Astrocyte (in vitro differentiated cells and primary cell): ENCODE measurements at places on chromosomes 1 and 21.
A peak's percentile ranks its signal among the peaks of the same experiment; 100 is the strongest.

DNA sequence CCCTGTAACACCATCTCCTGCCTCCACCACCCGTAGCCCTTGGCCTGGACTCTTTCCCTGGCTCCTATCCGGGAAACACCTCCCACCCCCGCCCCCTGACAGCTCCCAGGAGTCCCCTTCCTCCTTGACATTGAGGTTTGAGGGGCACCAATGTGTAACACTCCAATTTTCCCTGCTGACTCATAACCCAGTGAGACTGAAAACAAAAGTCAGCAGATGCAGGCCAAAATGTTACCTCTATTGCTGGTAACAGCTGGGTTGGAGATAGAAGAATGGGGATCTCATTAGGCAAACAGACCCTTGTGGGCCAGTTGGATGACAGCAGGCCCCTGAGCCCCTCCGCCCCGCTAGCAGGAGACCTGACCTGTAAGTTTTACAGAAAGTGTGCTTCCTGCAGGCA lies 237.2 kb downstream of the KAZN start:
- DNase-seq: peak; percentile 56

DNA sequence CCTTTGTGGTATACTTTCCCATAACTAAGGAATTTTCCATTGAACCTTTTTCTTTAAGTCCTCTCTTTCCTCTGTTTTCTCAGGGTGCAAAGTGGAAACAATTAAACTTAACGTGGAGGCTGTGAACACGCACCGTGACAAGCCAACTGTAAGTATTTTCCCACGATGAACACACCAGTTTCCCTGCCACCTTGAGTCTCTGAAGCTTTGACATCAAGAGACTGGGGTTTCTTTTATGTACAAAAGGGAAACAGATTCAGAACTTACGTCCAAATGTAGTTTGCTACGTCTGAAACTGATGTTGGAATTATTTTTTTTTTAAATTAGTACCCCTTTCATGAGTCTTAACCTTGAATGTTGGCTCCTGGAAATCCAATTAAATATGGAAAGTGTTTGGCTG lies 17.2 kb upstream of the C4BPB start:
- no peak for DNase-seq

DNA sequence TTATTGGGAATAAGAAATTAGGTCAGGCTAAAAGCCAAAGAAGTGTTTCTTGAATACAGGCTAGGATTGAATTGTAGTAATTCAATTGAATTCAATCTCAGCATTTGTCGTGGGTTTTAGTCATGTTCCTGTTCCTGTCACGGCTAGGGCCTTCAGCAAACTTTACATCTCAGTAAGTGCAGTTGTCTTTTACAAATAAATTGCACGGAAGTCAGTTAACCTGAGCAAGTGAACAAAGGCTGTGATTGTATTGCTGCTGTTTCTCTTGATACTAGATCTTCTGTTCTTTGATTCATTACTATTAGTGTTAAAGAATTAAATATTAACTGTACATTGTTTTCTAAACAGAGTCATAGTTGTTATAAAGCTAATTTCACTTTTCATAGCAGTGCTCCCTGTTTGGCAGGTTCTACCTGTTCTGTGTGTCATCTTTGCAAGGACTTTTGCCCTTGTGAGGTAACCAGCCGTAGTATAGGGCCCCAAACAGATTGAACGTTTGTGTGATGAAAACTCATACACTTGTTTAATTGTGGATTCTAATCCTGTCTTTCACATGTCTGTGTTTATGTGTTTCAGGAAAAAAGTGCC lies 164.4 kb downstream of the EDEM3 start:
- DNase-seq: no peak

DNA sequence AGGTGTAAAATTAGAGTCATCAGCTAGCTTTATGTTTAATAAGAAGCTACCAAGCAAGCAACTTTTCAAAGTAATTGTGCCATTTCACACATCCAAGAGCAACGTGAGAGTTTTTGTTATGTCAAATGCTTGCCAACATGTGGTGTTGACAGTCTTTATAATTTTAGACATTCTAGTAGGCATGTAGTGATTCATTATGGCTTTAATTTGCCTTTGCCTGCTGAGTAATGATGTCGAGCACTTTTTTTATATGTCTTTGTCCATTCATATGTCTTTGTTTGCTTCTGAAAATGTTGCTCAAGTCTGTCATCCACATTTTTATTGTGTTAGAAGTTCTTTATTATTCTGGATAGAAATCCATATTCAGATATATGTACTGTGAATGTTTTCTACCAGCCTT lies 21.4 kb upstream of the CHIT1 start:
- no peak for DNase-seq

- no peak for DNase-seq
These were observed 292.5 kb downstream of the TTLL7 start for GRCh38 chr1:83706354-83706938.

DNA sequence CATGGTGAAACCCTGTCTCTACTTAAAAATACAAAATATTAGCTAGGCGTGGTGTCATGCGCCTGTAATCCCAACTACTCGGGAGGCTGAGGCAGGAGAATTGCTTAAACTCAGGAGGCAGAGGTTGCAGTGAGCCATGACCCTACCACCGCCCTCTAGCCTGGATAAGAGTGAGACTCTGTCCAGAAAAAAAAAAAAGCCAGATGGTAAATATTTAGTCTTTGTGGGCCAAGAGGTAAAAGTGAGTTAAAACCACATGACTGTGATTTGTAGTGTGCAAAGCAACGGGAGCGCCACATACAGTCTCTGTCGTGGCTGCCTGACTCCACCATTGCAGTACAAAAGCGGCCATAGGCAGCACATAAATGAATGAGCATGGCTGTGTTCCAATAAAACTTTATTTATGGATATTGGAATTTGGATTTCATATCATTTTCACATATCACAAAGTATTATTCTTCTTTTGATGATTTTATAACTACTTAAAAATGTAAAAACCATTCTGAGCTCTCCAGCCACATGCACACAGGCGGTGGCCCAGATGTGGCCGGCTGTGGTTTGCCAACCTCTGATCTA lies 51.8 kb upstream of the CASZ1 start:
- no peak for DNase-seq

- peak; percentile 35 for DNase-seq
These were observed 533.1 kb downstream of the KIF26B start for GRCh38 chr1:245687636-245688535.

GRCh38 chr21:32921632-32922230 lies 104.0 kb upstream of the OLIG2 start:
- DNase-seq: no peak

DNA sequence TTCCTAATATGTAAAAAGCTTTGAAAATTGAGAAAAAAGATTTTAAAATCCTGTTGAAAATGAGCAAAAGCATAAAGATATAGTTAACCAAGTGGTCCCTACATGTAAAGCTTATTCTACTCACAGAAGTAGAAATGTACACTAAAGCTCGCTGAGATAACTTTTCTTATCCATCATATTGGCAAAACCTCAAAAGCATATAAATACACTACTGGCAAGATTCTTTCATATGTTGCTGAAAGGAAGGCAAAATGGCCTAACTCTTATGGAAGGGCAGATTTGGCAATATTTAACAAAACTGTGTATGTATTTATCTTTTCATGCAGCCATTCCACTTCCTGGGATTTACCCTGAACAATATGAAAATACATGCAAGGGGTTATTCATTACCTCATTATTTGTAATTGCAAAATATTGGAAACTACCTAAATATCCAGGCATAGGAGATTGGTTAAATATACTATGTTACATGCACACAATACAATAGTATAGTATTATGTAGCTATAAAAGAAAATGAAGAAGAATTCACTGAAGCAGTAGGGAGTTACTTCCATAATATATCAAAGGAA lies 43.2 kb upstream of the LYPLAL1 start:
- no peak for DNase-seq

DNA sequence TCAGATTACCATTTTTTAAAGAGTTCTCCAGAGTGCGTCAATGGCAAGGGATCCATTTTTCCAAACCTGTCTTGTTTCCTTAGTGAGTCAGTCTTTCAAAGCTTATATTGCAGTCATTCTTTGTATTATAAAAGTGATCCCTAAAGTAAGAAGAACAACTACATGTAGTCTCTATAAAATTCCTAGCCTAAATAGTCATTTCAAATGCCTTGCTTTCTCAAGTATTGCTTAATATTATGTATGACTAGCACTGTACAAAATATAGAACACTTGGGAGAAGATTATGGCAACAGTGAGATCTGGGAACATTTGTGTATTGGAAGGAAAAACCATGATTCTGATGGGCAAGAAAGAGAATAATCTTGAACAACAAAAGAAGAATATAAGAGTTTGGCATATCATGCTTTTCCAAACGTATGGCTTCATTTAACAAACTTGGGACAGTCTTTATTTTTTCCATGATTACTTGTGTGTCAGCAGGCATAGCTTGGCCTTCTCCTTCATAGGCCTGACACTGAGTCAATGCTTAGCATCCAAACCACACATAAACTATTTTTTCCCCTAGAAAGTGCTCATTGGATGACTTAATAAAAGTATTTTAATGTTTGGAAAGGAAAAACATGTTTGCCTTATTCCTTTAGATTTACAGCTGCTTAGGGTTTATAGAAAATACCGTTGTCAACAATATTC lies 547.4 kb downstream of the LTN1 start:
- DNase-seq: peak; percentile 72

DNA sequence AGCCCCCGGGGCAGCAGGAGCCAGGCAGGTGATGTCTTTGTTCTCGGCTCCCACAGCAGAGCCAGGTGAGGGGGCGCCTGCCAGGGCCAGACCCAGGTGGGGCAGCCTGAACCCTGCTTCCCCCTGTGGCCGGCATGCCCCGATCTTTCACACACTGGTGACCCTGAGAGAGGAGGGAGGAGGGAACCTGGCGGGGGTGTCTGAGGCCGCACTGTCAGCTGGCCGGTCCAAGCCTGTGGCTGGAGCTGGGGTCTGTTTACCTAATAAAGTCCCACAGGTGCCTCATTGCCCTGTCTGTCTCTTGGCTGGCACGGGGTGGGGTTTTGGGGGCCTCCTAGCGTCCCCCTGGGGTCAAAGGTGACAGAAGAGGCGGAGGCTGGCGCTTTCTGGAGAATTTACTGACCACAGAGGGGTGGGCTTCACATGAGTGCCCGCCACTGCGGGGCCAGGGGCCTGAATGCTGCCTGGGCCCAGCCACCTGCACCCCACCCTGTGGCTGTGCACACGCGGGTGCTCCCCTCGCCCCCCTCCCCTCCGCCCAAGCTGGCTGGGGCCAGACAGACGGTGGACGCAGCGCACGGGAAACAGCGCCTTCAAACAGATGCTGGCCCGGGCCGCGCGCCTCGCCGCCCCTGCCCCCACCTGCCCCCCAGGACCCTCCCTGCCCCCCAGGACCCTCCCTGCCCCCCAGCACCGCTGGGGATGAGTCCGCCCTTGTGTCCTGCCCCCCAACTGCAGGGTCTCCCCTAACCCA lies 5.8 kb downstream of the TMEM240 start:
- no peak for DNase-seq

GRCh38 chr1:87914396-87914795 lies 585.7 kb downstream of the LMO4 start:
- DNase-seq: peak; percentile 10

DNA sequence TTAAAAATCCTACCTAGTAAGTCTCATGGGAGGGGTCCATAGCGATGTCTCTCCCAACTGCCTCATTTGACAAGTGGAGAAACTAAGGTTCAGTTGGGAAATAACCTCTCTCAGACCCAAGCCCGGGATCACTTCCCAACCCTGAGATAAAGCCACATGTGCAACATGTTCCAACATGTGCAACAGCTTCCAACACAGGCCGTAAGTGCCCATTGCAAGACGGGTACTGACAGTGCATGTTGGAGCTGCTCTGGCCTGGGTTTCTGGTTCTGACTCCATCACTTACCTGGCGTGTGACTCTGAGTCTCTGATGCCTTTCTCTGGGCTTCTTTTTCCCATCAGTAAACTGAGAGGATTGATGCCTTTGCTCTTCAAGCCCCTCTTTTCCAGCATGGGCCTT lies 38.0 kb upstream of the FOXO6 start:
- no peak for DNase-seq

- peak; percentile 37 for DNase-seq
These were observed 24.9 kb upstream of the C1QA start for GRCh38 chr1:22611530-22611947.

DNA sequence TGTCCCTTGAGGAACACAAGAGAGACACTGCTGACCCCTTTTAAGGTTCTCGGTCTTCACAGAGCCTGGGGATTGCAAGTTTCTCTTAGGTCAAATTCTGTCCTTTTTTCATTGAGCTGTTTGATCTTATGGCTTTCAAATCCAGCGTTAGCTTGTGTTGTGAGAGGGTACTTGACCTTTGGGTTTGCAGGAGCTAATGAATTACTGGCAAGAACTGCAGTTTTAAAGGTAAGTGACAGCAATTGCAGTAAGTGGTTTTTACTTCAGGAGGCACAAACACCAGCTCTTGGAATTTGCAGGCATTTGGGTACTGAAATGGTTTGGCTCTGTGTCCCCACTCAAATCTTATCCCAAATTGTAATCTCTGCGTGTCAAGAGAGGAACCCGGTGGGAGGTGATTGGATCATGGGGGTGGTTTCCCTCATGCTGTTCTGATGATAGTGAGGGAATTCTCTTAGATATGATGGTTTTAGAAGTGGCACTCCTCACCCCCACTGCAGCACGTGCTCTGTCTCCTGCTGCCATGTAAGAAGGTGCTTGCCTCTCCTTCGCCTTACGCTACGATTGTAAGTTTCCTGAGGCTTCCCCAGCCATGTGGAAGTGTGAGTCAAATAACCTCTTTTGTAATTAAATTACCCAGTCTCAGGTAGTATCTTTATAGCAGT lies 134.5 kb upstream of the LYPLAL1 start:
- DNase-seq: no peak

DNA sequence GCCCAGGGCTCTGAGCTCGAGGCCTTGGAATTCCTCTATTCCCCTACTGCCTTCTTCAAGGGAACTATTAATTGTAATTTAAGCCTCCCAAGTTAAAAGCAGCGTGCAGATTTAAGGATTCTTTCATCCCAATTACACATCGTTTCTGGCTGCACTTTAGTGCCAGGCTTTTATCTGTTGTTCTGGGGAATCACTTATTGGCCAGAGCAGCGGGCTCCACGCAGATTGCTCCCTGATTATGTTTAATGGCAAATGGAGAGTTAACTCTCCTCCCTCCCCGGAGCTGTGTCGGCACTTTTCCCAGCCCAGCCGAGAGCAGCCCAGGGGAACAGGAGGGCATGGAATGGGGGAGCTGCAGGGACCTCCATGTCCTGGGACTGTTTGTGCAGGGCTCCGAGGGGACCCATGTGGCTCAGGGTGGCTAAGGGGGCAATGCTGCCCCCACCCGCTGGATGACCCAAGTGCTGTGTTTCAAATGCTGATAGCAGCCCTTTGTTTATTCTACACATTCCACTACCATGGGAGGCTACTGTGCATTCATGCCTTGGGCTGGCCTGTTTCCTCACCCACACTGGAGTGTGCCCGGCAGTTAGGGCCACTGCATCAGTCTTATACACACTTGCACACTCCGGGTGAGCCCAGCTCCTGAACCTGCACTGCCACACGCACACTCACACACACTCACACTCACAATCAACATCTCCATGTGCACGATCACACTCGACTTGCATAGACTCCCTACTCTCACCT lies 93.3 kb upstream of the POU3F1 start:
- DNase-seq: no peak

- no peak for DNase-seq
These were observed 74.2 kb downstream of the DTL start for GRCh38 chr1:212109728-212110127.

- DNase-seq: no peak
These were observed 162.0 kb downstream of the RUNX1 start for GRCh38 chr21:34887105-34887442.
